Kidney (tissue), 22 donors: ENCODE measurements at places on chromosomes 13 and 19. TPM values are rescaled to one million over a fixed set of nuclear protein-coding genes. Genes with fewer than 3 reads are reported as not detected.

Gene FGF21
- not detected for total RNA-seq

Gene RFPL4AL1
- total RNA-seq, result not detected

Gene APOC4
- not detected for total RNA-seq

Gene ZNF728
- 1.9 TPM for total RNA-seq

Gene FREM2
- total RNA-seq, result 16.9 TPM

Gene UPF3A
- 41.7 TPM for total RNA-seq

Gene C19orf85
- not detected for total RNA-seq

Gene KLHL1
- total RNA-seq, result not detected

Gene KIR2DL4
- total RNA-seq, result 0.25 TPM

Gene DMPK
- total RNA-seq, result 63.0 TPM

Gene CACNG7
- not detected for total RNA-seq

Gene P2RY11
- 17.3 TPM for total RNA-seq

Gene CNMD
- not detected for total RNA-seq

Gene KLC3
- 3.3 TPM for total RNA-seq

Gene LIM2
- total RNA-seq, result not detected

Gene ZBTB32
- total RNA-seq, result 1.8 TPM

Gene MISP3
- total RNA-seq, result 8.7 TPM

Gene CEACAM1
- total RNA-seq, result 33.1 TPM

Gene FPR3
- 8.5 TPM for total RNA-seq

Gene KLK5
- total RNA-seq, result 0.88 TPM

Gene JAK3
- 30.8 TPM for total RNA-seq

Gene CHST8
- total RNA-seq, result 0.28 TPM
